Neuronal stem cell (in vitro differentiated cells): ENCODE measurements at places on chromosomes 1 and 21.

DNA sequence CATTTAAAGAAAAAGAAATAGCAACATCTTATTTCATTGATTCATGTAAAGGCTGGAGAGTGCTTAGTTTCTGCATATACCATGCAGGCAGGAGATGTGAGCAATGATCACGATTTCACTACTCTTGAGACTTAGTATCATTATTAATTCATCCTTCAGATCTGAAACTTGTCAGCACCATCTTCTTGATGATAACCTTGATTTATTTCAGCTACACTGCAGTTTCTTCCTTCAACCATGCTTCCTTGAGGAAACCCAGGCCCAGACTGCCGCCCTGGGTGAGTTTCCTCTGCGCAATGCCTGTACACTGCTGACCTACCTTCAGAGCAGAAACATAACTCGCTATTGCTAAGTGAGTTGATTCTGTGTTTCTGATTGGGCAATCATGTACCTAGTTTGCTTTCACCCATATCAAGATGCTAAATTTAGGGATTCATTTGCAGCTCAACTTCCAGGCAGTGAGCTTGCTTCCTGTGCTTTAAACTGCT is 13.5 kb upstream of the BCL10 start:
- DNase-seq, result no peak

GRCh38 chr1:115138271-115138670 is 49.0 kb upstream of the TSPAN2 start:
- no peak for DNase-seq

- DNase-seq, result no peak
These were observed 265.7 kb downstream of the COL11A1 start for GRCh38 chr1:102842606-102843005.

DNA sequence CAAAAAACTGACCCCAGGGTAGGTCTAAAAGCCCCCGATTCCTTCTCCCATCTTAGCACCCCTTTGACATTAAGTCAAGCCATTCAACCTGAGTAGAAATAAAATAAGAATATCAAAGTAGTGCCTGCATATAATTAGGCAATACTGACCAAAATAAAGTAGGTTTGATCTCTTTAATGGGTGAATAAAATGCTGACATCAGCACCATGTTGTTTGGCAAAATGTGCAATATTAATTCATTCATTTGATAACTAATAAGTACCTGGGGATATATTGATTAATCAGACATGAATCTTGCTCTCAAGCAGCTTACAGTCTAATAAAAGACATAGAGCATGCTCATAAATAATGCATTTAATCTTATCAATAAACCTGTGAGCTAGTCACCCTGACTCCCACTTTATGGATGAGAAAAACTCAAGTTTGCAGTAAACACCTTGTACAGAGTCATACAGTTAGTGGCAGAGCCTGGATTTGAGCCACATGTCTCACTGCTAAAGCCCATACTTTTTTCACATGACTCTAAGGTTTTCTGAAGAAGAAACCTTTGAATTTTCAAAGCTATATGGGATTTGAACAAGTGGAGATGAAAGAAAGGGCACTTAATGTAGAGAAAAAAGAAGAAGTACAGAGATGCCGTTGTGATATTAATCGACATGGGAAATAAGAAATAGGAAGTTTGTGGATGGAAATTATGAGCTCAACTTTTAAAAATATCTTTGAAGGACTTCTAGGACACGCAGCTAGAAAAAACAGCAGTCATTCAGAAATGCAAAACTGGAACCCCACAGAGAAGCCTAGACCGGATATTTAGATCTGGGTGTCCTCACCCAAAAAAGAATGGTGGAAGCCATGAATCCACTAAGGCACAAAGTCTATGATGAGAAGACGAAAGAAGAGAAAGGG is 183.9 kb downstream of the TOMM20 start:
- DNase-seq, result no peak

DNA sequence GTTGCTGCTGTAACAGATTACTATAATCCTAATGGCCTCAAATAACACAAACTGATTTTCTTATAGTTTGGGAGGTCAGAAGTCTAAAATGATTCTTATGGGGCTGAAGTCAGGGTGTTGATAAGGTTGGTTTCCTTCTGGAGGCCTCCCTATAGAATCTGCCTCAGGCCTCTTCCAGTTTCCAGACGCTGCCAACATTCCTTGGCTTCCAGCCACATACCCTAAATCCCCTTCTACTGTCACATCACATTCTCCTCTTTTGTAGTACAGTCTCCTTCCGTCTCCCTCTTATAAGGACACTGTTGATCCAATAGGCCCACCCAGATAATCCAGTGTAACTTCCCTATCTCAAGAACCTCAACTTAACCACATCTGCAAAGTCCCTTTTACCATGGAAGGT is 145.3 kb upstream of the NCAM2 start:
- no peak for DNase-seq
